ENCODE measurements at places on chromosomes 5 and 9.

- DNase-seq: no peak
Measured at GRCh38 chr5:33713136-33713765, 178.5 kb downstream of the ADAMTS12 start.

DNA sequence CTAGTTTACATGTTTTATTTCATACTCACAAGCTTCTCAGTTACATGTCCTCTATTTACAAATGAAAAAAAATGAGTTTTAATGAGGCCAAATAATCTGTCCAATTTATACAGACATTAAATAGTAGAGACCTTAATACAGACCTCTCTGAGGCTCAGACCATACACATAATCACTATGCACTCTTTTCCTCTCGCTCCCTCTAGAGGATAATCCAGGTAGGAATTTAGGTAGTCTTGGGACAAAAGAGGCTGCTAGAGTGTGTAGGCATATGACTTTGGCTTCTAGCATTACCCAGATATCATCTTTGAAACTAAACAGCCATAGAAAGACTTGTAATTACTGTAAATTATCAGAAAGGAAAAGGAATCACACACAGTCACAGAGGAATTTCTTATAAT lies 444.7 kb downstream of the HINT1 start:
- no peak for DNase-seq

GRCh38 chr5:131081913-131082488 lies 83.1 kb downstream of the HINT1 start:
- DNase-seq: no peak

DNA sequence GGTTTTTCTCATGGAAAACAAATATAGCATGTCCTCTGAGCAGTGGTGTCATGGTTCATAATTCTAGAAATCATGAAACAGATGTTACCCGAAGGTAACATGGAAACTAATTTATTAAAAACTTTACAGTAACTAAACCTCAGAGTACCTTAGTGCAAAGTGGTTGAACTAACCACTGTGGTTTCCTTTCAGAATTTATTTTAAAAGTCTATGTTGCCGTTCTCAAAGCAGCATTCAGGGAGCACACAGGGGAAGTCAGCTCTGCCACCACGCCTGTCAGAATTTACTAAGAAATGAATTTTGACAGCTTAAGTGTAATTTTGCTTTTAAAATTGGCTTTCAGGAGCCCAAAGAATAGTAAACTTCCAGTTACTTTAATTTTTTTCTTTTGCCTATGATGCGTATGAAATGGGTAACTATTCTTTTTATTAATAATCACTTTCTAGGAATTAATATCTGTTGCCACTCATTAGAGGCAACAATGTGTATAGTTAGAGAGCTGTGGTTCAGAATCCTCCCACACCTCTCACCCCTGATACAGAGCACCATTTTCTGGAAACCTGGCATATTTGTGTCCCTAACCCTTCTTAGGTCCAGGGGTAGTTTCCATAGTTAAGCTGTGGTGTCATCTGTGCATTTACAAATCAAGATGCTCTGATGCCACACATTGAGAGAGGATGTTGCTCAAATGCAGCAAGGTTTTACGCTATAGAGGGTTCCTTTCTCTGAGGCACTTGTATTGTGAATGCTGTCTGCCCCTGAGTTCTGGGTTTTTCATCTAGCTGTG lies 202.6 kb downstream of the ZSWIM6 start:
- no peak for DNase-seq

DNA sequence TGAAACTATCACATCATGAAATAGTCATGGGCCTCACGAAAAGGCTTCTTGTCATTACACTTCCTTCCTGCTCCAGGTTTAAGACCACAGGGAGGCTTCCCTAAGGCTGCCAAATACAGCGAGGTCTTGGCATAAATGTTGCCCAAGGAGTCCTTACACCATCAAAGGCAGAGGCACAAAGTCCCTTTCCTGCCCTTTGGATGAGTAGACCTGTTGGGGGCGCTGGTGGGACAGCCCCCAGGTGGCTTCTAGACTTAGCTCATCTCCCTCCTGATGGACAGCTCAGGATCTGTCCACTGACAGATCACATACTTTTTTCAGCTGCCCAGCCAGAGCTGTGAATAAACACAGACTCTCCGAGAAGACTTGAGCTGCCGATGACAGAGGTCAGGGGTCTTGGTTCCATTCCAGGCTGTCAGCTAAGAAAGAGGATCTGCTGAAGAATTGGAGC lies 15.5 kb upstream of the MEGF9 start:
- DNase-seq: no peak

DNA sequence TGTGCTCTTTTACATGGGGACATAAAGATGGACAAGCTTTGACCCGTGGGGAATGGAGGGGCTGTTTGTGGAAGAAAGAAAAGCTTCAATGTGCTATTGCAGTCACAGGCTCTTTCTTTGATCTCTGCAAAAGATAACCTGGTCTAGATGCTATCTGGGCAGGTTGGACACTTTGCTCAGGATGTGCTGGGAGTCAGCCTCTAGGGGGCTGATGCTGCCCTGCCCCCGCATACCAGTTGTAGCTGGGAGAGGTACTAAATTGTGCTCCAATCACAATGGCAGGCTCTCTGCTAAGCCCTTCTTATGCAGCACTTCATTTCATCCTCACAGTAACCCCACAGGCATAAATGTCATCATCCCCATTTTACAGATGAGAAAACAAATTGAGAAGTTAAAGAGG lies 67.2 kb downstream of the PSD2 start:
- no peak for DNase-seq

- DNase-seq: no peak
Measured at GRCh38 chr9:134059188-134059641, 8.6 kb downstream of the BRD3 start.

DNA sequence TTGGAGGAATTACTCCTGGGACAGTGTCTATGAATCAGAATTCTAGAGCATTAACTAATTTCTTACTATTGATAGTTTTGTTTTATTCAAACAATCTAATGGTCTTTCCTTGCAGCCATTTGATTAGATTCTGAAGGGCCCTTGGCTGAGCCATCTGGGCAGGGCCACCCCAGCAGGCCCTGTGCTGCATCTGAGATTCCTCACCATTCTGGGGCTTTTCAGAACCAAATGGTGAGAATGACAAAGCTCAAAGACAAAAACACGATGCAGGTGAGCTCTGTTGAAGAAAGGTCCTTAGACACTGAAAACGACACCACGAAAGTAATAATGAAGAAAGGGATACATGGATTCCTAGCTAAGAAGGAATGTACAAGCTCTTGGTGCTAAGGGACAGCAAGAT lies 321.0 kb upstream of the IRX4 start:
- no peak for DNase-seq

DNA sequence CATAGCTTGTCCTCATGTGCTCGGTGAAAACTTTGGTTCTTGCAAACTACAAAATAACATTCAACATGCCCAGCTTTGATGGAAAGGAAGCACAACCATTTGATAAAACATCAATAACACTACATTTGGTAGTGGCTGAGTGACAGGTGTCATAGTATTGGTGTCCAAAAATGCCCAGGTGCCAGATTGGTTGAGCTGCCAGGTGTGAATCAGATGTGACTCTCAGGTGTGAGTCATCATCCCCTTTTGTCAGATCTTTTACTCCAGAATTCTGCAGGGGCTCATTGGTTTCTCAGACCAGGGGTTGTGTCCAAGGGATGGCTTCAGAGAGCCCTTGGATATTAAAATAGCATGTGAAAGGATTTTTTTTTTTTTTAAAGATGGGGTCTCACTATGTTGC lies 22.5 kb upstream of the POMT1 start:
- no peak for DNase-seq

- DNase-seq: no peak
Measured at GRCh38 chr9:125329978-125330377, 68.4 kb downstream of the GAPVD1 start.

DNA sequence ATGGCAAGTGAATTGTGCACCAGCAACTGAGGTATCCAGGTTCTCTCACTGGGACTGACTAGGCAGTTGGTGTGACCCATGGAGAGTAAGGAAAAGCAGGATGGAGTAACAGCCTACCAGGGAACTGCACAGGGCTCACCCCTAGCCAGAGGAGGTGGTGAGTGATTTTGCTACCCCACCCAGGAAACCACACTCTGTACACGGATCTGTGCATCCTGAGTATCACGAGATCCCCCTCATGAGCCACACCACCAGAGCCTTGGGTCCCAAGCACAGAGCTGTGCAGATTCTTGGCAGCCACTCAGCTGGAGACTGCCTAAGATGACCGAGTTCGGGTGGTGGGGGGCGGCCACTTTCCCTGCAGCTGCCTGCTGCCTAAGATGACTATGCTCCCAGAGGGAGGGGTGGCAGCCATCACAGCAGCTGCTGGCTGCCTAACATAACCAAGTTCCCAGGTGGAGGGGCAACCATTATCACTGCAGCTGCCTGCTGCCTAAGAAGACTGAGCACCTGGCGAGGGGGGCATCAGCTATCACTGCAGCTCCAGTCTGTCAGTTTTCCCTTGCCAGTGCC lies 48.4 kb upstream of the EFNA5 start:
- DNase-seq: no peak

- no peak for DNase-seq
Measured at GRCh38 chr5:94267350-94267899, 351.0 kb downstream of the KIAA0825 start.

- no peak for DNase-seq
Measured at GRCh38 chr9:13063880-13064459, 215.5 kb downstream of the MPDZ start.

- DNase-seq: no peak
Measured at GRCh38 chr9:83707518-83707767, 315 bp downstream of the UBQLN1 start.

GRCh38 chr9:136411378-136411777 lies 920 bp downstream of the PMPCA start:
- no peak for DNase-seq

- DNase-seq: no peak
Measured at GRCh38 chr9:137170486-137171148, 766 bp upstream of the LRRC26 start.

- DNase-seq: peak; percentile 61
Measured at GRCh38 chr5:139023286-139023685, 148.2 kb upstream of the LRRTM2 start.

- DNase-seq: peak; percentile 49
Measured at GRCh38 chr9:101400120-101400519, 1.5 kb downstream of the ZNF189 start.

GRCh38 chr9:3161912-3162311 lies 318.0 kb upstream of the PUM3 start:
- DNase-seq: no peak

DNA sequence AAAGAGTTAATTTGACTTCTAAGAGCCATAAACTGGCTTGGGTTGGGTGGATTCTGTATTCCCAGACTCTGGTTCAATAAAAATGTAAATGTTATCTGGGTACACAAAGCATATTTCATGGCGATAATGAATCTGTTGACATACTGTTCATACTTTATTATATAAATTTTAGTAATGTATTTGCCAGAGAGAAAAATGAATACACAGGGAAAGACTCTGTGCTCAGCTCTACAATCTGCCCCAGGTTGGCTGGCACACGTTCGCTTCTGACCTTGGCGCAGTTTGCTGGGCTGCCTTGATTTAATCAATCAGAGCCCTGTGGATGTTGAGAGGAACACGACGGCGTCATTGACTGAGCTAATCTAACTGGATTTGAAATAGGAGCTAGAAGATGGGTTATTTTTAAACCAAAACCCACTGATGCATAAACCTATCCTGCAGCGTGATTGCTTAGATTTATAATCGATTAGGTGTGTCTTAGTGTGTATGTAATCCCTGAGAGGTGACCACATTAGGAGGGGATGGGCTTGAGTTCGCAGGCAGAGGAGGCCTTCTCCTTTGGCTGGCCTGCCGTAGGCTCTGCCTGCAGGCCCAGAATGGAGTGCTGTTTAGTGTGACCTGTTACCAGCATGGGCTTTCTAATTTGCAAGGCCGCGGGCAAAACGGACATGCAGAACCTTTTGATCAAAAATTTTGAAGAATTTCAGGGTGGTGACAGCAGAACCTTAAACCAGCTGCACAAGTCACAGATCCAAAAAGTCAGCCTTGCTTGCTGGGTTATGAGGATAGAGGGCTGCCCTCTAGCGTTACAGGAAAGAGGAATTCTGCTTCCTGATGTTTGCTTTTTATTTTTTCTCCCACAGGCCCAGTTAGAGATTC lies 3.9 kb upstream of the ADCY2 start:
- DNase-seq: no peak

GRCh38 chr9:114592356-114592755 lies 4.8 kb downstream of the ATP6V1G1 start:
- no peak for DNase-seq

- DNase-seq: no peak
Measured at GRCh38 chr5:169574134-169574646, 9.4 kb upstream of the SPDL1 start.

DNA sequence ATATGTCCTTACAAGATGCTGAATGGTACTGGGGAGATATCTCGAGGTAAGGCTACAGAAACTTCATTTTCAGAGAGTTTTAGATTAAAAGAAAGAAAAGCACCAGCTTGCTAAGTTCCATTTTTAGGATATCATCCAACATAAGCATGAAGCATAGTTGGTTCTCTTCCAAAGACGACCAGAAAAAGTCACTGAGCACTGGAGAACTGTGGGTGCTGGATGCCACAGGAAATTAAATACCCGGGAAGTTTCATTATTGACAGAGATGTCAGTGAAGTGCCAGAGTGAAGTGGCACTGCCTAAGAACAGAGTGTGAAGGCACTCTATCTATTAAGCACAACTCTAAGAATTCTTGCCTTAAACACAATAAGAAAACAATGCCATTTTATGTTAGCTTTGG lies 76.8 kb downstream of the PIK3R1 start:
- DNase-seq: no peak

- peak; percentile 17 for DNase-seq
Measured at GRCh38 chr9:14769230-14769571, 46.7 kb upstream of the CER1 start.

GRCh38 chr9:89606624-89607311 lies 2.0 kb downstream of the GADD45G start:
- DNase-seq: no peak

DNA sequence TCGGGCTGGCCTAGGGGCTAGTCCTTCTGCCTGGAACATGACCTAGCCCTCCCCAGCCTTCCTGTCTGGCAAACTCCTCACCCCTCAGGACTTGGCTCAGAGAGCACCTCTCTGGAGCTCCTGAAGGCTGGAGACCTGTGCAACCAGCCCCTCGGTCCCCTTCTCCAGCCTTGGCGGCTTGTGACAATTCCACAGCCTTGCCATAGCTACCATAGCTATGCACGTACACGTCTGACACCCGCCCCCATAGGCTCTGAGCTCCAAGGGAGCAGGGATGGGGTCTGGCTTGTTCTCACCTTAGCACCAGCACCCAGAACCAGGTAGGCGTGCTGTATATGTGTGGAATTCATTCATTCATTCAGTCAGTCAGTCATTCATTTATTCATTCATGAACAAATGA lies 49.7 kb downstream of the NTNG2 start:
- no peak for DNase-seq

- no peak for DNase-seq
Measured at GRCh38 chr5:114387433-114387832, 25.6 kb downstream of the KCNN2 start.

DNA sequence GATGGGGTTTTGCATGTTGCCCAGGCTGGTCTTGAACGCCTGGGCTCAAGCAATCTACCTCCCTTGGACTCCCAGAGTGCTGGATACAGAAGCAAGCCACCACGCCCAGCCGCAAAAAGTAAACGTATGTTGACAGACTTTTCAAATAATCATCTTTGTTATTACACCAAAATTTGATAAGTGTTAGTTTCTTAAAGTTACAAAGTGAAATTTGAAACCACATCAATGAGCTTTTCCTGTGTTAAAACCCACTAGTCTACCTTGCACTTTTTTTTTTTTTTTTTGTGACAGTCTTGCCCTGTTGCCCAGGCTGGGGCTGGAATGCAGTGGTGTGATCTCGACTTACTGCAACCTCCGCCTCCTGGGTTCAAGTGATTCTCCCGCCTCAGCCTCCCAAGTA lies 29.9 kb downstream of the SPACA9 start:
- no peak for DNase-seq

GRCh38 chr5:123906698-123907295 lies 394.8 kb downstream of the CSNK1G3 start:
- no peak for DNase-seq

Data from pulmonary artery endothelial cell (primary cell).